Mesothelial cell of epicardium (in vitro differentiated cells): ENCODE measurements at places on chromosomes 1 and 21. TPM values are rescaled to one million over a fixed set of nuclear protein-coding genes. Genes with fewer than 3 reads are reported as not detected.

NR0B2 gene
- total RNA-seq = not detected in 3 replicates

ZBTB8A gene
- total RNA-seq = 14.8 to 16.2 TPM (median 14.9 TPM) in 3 replicates

DNA sequence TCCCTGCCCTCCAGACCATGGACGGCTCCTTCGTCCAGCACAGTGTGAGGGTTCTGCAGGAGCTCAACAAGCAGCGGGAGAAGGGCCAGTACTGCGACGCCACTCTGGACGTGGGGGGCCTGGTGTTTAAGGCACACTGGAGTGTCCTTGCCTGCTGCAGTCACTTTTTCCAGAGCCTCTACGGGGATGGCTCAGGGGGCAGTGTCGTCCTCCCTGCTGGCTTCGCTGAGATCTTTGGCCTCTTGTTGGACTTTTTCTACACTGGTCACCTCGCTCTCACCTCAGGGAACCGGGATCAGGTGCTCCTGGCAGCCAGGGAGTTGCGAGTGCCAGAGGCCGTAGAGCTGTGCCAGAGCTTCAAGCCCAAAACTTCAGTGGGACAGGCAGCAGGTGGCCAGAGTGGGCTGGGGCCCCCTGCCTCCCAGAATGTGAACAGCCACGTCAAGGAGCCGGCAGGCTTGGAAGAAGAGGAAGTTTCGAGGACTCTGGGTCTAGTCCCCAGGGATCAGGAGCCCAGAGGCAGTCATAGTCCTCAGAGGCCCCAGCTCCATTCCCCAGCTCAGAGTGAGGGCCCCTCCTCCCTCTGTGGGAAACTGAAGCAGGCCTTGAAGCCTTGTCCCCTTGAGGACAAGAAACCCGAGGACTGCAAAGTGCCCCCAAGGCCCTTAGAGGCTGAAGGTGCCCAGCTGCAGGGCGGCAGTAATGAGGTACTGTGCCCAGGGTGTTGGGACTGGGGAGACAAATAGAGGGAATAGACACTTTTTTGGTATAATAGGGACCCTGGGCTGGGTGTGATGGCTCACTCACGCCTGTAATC lies 1.0 kb downstream of the ZBTB48 start:
- H3K27me3 ChIP-seq = no peaks in the 10 kb centered on the region
- H3K27ac ChIP-seq = peak overlapping the region; percentile 88
- H3K4me3 ChIP-seq = peak overlapping the region; percentile 94
- DNase-seq = no peak

GRCh38 chr1:17075470-17076255 lies 21.8 kb upstream of the SDHB start:
- H3K36me3 ChIP-seq = no peaks in the 10 kb centered on the region
- H3K4me3 ChIP-seq = no peak overlapping the region
- DNase-seq = no peak
- H3K4me1 ChIP-seq = no peaks in the 10 kb centered on the region

DNA sequence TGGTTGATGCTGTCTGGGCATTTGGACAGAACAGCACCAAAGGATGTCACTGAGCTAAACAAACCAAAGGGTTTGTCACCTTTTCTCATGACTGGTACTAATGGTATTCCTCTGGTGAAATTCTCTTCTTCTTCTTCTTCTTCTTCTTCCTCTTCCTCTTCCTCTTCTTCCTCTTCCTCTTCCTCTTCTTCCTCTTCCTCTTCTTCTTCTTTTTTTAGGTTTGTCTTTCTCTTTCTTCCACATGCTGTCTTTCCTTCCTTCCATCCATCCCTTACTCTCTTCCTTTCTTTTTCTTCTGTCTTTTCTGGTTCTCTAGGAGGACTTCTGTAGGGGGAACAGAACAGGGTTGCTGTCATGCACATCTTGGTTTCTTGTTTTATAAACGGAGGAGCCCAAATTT lies 9.3 kb upstream of the IGFN1 start:
- H3K27ac ChIP-seq = no peak overlapping the region
- peaks cover 9% of the 10 kb centered on the region for H3K27me3 ChIP-seq
- H3K4me1 ChIP-seq = peaks cover 11% of the 10 kb centered on the region
- H3K4me3 ChIP-seq = no peak overlapping the region

DNA sequence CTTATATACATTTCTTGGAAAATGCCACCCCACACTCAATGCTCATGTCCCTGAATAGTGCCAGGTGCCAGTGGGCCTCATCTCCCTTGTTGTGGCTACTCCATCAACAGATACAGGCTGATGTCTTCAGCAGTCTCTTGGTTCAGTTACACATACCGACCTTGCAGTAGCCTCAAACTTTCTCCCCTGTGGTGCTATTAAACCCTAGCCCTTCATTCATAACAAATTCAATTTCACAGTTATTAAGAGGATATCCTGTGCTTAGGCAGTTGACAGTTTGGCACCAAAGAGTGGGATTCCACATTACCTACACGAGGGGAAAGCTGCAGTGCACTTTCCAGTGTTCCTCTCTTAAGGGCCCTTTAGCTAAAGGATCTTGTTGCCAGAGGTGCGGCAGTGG lies 35.9 kb upstream of the CAMK1G start:
- H3K27me3 ChIP-seq = no peaks in the 10 kb centered on the region
- no peak overlapping the region for H3K27ac ChIP-seq
- peaks cover 27% of the 10 kb centered on the region for H3K4me1 ChIP-seq
- H3K4me3 ChIP-seq = no peak overlapping the region
- no peak for DNase-seq

DNA sequence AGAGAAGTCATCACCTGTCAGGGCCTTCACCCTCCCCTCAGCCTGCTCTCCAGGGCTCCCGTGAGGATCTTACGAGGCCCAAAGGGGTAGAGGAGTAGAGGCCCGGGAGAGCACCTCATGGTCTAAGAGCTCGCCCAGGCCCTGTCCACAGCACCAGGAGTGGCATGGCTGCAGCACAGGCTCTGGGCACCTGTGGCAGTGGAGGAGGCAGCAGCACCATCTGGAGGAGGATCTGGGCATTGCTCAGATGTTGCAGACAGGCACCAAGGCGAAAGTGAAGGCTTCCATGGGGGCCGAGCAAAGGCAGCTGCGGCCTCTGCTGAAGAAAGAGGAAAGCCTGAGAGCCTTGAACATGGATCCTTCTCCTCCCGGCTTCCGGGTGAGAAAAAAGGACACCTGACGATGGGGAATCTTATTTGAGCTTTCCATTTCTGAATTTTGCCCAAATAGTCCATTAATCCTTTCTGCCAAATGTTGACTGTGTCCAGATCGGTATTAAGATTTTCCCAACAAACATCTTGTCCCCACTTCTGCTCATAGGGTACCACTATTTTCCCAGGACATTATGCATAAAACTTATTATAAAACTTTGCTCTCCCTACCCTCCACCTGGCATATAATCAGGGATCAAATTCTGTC lies 604.7 kb downstream of the PTPRC start:
- DNase-seq = no peak
- H3K4me3 ChIP-seq = no peak overlapping the region
- no peak overlapping the region for H3K27ac ChIP-seq
- H3K4me1 ChIP-seq = peaks cover 9% of the 10 kb centered on the region
